ENCODE measurements at places on chromosomes 2 and 18.

DNA sequence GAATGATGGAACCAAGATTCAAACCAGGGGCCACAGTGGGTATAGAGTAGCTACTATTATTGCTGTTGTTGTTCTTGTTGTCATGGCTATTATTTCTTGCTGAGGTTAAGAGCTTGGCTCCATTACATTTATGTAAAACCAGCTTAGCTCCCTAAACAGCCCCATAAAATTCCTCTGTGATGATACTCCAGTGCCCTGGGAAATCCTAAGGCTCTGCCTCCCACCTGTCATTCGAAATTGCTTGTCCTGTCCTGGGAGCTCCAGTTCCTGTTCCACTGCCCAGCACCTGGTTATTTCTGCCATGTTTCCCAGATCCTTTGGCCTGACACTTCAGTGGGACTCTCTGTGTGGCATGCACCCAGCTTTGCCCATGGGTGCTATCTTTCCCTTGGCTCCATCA lies 27.8 kb upstream of the NCOA1 start:
- DNase-seq: no peak

- no peak for DNase-seq
These were observed 108.0 kb downstream of the DPP4 start for GRCh38 chr2:161965994-161966393.

DNA sequence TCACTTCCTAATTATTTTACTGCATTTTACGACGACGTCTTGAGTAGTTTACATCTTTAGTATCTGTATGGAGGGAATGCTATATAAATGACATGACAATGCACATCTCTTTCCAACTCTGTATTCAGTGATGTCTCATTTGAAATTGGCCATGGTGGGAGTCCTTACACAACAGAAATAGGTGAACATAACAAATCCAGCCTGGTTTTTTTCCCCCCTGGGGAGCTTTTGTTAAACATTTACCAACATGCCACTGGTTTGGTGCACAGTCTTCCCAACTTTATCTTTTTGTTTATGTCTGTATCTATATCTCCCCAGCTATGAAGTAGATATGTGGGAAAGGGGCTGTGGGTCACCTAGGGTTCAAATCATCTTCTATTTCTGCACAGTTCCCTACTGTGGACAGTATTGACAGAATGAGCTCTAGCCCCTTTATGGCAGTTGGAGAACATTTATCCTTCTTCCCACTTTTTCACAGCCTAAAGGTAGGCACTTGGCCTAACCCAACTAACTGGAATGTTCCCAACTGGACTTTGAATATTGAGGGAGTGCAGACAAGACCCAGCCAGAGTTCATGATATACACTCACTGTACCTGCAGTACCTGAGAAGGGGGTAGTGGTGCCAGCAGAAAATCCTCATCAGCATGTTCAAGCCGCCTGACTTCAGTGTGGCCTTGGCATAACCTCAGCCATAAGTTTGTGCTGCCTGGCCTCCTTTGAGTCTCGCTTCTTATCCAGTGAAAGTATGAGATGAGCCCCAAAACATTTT lies 5.7 kb upstream of the RTKN start:
- DNase-seq: no peak

- DNase-seq: no peak
These were observed 358 bp downstream of the USP37 start for GRCh38 chr2:218567797-218568189.

- no peak for DNase-seq
These were observed 543.8 kb downstream of the ERBB4 start for GRCh38 chr2:211994806-211995205.
